Activated B cell treated with CpG ODN at 0.5 μM for 24 hours (primary cell): ENCODE measurements at places on chromosomes 5 and 9. TPM values are rescaled to one million over a fixed set of nuclear protein-coding genes. Genes with fewer than 3 reads are reported as not detected.

GRCh38 chr5:114977979-114978573, 191.6 kb downstream of the TRIM36 start:
- DNase-seq: no peak

DNA sequence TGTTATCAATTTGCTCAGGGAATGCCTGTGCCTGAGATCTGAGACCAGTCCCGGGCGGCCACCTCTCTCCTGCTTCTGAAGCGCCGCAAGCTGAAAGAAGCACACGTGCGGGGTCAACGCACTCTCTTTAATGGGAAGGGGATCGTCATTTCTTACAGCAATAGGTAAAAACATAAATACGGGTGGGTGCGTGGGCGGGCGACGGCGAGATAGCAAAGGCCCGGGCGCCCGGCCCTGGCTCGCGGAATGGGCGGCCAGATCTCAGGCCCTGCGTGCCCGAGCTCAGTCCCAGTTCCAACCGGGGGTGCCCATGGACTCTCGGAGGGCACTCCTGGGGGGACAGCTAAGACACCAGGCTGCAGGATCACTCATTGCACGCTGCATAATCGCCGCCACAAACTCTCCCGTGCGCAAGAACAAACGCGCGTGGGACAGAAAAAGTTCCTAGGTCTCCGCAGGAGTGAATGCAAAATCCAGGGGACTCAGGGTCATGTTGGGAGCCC, 3.0 kb downstream of the NKX2-5 start:
- no peak for DNase-seq

DNA sequence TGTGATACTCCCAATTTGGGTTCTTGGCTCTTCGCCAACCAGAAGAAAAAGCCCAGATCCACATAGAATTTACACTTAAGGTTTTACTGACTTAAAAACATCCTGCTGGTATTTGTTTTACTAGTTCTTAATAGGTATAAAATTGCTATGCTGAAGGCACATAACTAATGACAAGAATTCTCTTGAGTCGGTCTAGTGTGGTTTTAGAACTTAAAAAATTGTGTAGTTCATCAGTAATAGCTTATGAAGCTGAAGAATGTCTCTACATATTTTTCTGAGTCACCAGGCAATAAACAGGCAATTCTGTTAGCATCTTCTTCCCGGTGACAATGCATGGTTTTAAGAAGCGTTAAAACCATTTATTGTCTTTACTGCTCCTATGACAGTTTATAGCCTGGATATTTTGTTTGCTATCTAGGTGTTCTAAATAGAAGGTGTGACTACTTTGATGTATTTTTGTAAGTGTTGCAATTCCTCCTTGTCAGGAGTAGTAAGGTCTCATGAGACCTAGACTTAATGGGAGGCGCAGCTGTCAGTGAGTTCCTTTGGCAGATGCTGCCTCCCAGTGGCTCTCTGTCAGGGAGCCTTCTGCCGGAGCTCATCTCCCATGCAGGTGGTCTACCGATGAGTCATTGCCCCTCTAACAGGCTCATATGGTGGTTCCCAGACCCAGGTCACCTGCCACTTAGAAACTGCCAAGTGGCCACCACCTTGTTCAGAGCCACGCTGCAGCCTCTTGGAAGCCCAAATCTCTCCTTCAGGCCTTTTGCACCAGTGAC, 173.8 kb downstream of the MAST4 start:
- DNase-seq: no peak

- no peak for DNase-seq
Measured at GRCh38 chr9:118569148-118569547, 800.1 kb downstream of the BRINP1 start.

PCDHB13 gene
- total RNA-seq: 0.07 and 0.09 TPM in 2 replicates

- DNase-seq: no peak
Measured at GRCh38 chr5:154647114-154647760, 107.9 kb upstream of the LARP1 start.

DNA sequence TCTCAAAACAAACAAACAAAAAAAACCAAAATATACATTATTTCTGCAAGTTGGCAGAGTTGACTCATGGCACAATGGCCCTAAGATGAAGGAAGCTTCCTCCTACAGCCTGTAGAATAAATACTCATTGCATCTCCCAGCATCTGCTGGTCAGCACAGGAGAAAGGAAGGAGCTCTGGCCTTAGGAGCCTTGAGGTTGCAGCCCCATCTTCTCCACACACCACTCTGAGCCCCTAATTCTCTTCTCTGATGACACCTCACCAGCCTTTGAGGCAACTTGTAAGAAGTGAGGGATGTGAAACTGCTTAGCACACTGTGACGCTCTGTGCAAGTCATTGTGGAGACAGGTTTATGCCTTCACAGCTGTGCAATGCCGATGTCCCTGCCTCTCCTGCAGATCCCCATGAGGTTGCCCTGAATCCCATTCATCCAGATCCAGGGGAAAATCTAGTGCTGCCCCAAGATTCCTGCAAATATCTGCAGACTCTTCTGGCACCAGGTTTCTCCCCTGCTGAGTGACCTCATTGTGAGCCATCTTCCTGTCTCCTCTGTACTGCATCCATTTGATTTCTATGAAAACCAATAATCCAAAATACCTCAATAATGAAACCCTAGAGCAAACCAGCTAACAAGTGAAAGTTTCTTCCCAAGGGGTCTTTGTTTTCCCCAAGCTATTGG, 65.3 kb upstream of the TGFBR1 start:
- no peak for DNase-seq

DNA sequence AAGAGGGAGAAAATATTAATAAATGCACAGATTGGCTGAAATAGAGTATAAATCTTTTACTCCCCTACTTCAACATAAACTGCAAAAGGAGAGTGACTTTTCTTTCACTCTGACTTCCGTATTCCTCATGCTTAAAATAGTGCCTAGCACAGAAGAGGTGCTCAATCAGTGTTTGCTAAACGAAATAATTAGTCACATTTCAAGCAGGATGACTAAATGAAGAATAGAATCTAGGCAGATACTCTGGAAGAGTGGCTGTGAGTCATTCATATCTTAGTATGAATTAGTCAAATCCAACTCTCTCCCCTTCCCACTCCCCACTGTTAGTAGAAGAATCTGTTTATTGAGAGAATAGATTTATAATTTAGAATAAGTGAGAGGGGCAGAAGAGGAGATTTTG, 4.8 kb downstream of the CD274 start:
- DNase-seq: no peak

GRCh38 chr5:178895615-178896571, at the start of gene ZFP2:
TSS of gene ZFP2 (plus strand) at chr5:178895913. CDS start at chr5:178931314, 35,401 bp downstream.
- DNase-seq: peak; percentile 41

GRCh38 chr5:110177729-110178128, 488.0 kb downstream of the MAN2A1 start:
- DNase-seq: no peak

GRCh38 chr9:110129425-110129824, 78.5 kb downstream of the C9orf152 start:
- DNase-seq: no peak
